ENCODE measurements at places on chromosomes 2 and 18. TPM values are rescaled to one million over a fixed set of nuclear protein-coding genes. Genes with fewer than 3 reads are reported as not detected.
A peak's percentile ranks its signal among the peaks of the same experiment; 100 is the strongest.

Gene GEN1
- 4.6 TPM for total RNA-seq

DNA sequence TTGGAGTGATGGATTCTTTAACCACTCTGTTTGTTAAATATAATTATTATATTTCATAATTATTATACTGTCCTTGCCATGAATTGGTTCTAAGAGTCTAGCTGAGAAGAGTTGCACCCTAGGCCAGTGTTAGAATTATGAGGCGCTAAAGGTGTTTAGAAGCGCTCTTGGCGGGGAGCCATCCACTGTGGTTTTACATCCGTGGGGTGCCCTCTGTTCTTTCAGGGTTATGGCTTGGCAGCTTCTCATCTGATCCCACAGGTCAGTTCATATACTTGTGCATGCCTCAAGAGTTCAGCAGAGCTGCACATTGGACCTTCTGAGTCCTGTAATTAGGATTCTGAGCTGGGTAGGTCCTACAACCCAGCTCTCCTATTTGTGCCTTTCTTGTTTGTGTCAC lies 9.1 kb downstream of the ASAP2 start:
- DNase-seq, result no peak
- H3K27ac ChIP-seq, result no peak overlapping the region
- H3K4me3 ChIP-seq, result no peak overlapping the region
- no peaks in the 10 kb centered on the region for H3K4me1 ChIP-seq

GRCh38 chr2:170969872-170970496 lies 40.9 kb downstream of the GORASP2 start:
- H3K27me3 ChIP-seq, result no peaks in the 10 kb centered on the region
- H3K4me1 ChIP-seq, result peaks cover 16% of the 10 kb centered on the region
- H3K27ac ChIP-seq, result no peak overlapping the region
- peaks cover 28% of the 10 kb centered on the region for H3K36me3 ChIP-seq

GRCh38 chr2:5530011-5530696 lies 162.0 kb upstream of the SOX11 start:
- no peak overlapping the region for H3K4me3 ChIP-seq
- H3K36me3 ChIP-seq, result no peaks in the 10 kb centered on the region
- DNase-seq, result no peak
- H3K27ac ChIP-seq, result no peak overlapping the region
- H3K27me3 ChIP-seq, result no peaks in the 10 kb centered on the region

Gene LRATD1
- not detected for total RNA-seq

- no peaks in the 10 kb centered on the region for H3K27me3 ChIP-seq
- no peak for DNase-seq
- H3K36me3 ChIP-seq, result no peaks in the 10 kb centered on the region
- no peak overlapping the region for H3K4me3 ChIP-seq
- no peak overlapping the region for H3K27ac ChIP-seq
Measured at GRCh38 chr2:224020523-224020922, 18.6 kb downstream of the SERPINE2 start.

GRCh38 chr18:48122376-48122775 lies 191.9 kb upstream of the SMAD2 start:
- H3K27ac ChIP-seq, result no peak overlapping the region
- H3K27me3 ChIP-seq, result no peaks in the 10 kb centered on the region
- no peak overlapping the region for H3K4me3 ChIP-seq
- H3K4me1 ChIP-seq, result no peaks in the 10 kb centered on the region
- H3K36me3 ChIP-seq, result no peaks in the 10 kb centered on the region
- DNase-seq, result no peak

- H3K4me3 ChIP-seq, result no peak overlapping the region
- peaks cover 64% of the 10 kb centered on the region for H3K4me1 ChIP-seq
- DNase-seq, result peak; percentile 22
- no peak overlapping the region for H3K27ac ChIP-seq
Measured at GRCh38 chr18:48828691-48829442, 121.9 kb downstream of the SMAD7 start.

DNA sequence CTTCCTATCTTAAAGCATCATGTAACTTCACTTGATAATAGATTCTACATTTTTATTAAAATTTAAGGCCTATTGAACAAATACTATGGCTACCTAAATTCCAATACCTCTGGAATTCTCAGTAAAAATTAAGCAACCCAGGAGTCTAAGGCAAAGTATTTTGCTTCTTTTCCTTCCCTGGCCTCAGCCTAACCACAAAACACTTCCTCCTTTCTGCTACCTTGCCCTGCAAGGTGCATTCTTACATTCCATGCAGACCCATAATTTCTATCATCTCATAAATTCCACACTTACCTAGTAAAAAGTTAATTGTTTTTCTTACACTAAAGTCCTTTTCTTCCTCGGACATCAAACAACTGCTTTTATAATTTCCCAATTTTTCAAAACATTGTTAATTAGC lies 3.7 kb downstream of the MBOAT2 start:
- H3K4me1 ChIP-seq, result peaks cover 15% of the 10 kb centered on the region
- no peak overlapping the region for H3K27ac ChIP-seq
- H3K4me3 ChIP-seq, result no peak overlapping the region
- no peaks in the 10 kb centered on the region for H3K27me3 ChIP-seq
- no peak for DNase-seq

GRCh38 chr2:72023678-72024390 lies 123.8 kb downstream of the CYP26B1 start:
- no peaks in the 10 kb centered on the region for H3K27me3 ChIP-seq
- DNase-seq, result no peak
- H3K27ac ChIP-seq, result no peak overlapping the region
- no peaks in the 10 kb centered on the region for H3K36me3 ChIP-seq
- H3K4me1 ChIP-seq, result no peaks in the 10 kb centered on the region

DNA sequence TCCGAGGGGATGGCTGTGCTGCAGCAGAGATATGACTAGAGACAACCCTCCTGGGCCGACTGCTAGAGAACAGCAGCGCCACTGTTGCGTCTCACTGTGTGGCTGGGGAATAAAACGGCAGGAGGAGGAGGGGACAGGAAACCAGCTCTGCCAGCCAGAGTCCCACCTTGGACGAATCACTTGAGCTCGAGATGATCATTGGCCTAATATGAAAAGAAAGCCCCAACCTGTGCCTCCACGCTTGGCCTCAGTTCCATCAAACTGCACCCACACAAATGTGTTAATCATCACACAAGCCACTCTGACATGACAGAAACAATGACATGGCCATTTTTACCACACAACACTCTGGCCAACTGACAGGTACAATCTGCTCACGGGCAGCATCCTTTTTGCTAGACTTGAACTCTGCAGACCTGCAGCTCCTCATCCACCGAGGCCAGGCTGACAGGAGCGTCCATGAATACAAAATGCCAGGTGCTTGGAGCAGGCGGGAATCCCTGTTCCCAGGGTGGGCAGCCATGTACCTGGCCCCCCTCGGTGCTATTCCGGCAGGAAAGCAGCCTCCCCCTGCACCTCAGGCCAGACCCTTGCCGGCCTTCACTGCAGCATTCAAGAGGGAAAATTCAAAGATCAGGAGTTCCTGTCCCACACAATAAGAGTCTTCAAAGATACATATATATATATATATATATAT lies 52.3 kb downstream of the PARD6G start:
- no peak for DNase-seq
- no peak overlapping the region for H3K27ac ChIP-seq
- no peaks in the 10 kb centered on the region for H3K4me1 ChIP-seq

DNA sequence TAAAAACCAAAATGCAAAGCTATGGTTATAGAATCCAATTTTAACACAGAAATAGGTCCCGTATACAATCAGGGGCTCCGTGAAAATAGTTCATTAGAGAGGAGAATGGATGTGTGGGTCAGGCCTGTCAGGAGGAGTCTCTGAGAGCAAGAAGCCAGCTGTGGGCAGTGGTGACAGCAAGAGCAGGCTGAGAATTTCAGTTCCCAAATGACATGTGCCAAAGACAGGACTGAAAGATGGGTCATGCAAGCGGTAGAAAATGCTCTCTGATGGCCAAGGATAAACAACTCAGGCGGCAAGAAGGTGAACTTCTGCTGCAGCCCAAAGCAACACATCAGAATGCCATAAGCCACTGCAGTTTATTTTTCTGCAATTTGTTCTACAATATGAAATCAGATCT lies 100.4 kb downstream of the CCDC141 start:
- no peak overlapping the region for H3K4me3 ChIP-seq
- H3K27ac ChIP-seq, result no peak overlapping the region

Gene GKN1
- total RNA-seq, result not detected

Gene WDPCP
- 8.7 TPM for total RNA-seq
